ENCODE measurements at places on chromosomes 2 and 18.

DNA sequence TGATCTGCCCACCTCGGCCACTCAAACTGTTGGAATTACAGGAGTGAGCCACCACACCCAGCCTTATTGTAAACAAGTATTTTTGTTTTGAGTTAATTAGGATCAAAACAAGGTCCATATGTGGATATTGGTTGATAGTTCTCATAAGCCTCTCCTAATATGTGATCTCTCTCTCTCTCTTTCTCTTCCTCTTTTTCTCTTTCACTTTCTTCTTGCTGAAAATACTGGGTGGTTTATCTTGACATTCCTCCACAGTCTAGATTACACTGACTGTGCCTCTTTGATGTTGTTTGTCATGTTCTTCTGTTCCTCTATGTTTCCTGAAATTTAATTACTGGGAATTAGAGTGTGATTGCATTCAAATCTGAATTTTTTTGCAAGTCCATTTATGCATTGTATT lies 547.5 kb upstream of the NRXN1 start:
- no peak for DNase-seq

- DNase-seq: no peak
Observed at GRCh38 chr2:55049821-55050099, 491 bp downstream of the RTN4 start.

- DNase-seq: no peak
Observed at GRCh38 chr2:134011936-134012586, 241.8 kb upstream of the MGAT5 start.

GRCh38 chr2:69298261-69298660 lies 88.8 kb downstream of the GFPT1 start:
- DNase-seq: no peak

GRCh38 chr2:237535385-237536082 lies 30.8 kb upstream of the PRLH start:
- no peak for DNase-seq

DNA sequence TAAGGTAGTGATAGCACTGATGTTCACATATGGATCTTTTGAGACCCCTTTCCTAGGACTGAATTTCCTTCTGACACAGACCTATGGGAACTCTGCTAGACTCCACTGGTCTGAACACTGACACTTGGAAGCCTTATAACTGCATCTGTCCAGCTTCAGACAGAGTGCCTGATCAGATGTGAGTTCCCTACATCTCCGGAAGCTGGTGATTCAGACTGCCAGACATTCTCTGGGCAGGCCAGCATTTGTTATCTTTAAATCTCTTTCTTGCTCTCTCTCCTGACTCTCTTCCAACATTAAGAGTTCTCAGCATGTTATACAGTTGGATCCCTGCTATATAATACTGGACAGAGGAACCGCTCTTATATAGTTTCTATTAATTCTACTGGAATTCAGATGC lies 408.5 kb downstream of the ZEB2 start:
- DNase-seq: no peak

DNA sequence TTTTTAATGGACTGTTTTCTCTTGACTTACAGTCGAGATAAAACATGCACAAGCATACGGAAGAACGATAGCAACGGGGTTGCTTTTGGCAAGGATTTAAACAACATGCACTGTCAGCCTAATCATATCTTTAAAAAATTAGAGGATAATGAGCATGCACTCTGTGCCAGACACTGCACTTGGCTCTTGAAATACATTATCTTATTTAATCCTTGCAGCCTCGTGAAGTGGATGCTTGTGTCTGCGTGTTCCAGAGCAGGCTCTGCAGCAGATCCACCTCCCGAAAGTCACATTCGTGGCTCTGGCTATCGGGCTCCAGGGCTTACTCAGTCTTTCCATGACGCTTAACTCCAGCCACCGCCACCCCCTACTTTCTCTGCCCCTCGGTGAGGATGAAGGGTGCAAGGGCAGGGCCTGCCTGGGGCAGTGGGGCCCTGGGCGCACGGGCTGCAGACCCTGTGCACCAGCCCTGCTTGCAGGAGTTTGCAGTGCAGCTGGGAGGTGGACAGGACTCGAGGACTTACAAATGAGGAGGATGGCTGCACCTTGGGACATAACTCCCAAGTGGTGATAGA lies 61.7 kb downstream of the ACKR3 start:
- no peak for DNase-seq

DNA sequence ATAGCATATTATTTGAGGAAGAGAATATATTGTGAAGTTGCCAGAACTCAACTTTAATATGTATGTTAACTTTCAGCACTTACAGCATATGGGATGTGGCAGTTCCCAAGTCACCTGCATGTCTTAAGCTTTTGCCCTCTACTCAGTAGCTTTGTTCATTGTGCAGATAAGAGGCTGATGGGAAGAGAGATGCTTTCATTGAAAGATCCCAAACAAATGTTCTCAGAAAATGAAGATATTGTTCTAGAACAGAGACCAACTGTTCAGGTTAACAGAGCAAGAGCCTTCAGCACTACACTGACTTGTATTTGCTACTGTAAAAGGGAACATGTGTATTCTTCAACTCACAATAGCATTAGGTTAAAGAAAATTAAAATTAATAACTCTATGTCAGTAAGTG lies 28.1 kb downstream of the GAREM1 start:
- peak; percentile 59 for DNase-seq

- peak; percentile 42 for DNase-seq
Observed at GRCh38 chr2:155310589-155310988, 612.1 kb downstream of the KCNJ3 start.

DNA sequence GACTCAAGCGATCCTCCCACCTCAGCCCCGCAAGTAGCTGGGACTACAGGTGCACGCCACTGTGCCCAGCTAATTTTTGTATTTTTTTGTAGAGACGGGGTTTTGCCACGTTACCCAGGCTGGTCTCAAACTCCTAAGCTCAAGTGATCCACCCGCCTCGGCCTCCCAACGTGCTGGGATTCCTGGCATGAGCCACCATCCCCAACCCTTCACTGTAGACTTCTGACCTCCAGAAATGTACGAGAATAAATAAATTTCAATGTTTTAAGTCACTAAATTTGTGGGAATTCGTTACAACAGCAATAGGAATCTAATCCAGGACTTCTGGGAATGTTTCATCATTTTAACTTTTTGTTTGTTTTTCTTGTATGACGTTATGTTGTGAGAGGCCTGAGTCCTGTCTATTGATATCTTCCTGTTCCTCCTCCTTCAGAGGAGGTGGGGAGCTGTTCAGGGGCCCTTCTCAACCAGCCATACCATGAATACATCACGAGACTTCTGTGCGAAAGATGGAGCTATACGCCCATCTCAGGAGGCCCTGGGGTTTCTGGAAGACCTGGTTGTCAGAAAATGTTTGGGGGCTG lies 40.0 kb downstream of the TEX44 start:
- no peak for DNase-seq

DNA sequence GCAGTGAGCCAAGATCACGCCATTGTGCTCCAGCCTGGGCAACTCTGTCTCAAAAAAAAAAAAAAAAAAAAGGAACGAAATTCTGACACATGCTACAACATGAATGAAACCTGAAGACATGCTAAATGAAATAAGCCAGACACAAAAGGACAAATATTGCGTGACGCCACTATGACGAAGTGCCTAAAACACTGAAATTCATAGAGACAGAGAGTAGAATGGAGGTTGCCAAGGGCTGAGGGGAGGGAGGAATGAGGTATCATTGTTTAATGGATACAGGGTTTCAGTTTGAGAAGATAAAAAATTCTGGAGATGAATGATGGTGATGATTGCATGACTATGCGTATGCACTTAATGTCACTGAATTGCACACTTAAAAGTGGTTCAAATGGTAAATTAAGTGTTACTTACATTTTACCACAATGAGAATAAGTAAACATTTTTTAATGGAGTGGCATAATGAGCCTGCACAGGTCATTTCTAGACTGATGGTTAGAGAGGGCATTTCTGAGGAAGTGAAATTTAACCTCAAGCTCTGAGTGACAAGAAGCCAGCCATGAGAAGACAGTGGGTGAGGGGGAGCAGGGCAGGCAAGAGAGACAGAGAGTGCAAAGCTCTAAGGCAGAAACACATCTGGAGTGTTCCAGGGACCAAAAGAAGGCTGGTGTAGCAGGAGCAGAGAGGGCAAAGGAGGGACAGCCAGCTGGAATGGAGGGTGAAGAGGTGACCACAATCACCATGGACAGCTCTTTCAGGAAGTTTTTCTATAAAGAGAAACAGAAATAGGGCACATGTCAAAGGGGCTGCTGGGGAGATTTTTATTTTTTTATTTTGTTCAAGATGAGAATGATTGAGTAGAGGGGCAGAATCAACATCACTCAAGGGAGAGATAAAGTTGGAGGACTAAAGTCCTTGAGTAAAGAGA lies 20.6 kb upstream of the EXOC6B start:
- DNase-seq: no peak

Data from COLO829 (cell line).